ENCODE measurements at places on chromosomes 1 and 21.

- no peak for DNase-seq
These were observed 35.5 kb downstream of the SH3GLB1 start for GRCh38 chr1:86739648-86740509.

DNA sequence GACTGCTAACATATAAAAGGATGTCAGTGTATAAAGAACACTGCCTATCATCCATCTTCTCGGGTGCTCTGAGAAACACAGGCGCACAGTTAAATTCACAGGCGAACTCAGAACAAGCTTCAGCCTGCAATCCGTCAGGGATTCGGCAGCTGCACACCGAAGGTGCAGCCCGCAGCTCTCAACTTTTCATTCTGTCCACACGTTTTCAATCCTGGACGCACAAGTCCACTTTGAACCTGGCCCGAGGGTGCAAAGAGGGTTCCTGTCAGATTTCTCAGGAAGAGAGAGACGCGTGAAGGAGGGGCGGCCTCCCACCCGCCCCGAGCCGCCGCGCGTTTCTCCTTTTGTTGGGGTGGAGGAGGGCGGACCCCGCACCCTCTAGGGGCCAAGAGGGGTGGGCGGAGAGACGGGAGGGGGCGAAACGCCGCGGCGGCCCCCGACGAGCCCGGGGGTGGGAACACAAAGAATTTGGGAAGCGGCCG is 724 bp downstream of the DOCK7 start:
- DNase-seq, result no peak

DNA sequence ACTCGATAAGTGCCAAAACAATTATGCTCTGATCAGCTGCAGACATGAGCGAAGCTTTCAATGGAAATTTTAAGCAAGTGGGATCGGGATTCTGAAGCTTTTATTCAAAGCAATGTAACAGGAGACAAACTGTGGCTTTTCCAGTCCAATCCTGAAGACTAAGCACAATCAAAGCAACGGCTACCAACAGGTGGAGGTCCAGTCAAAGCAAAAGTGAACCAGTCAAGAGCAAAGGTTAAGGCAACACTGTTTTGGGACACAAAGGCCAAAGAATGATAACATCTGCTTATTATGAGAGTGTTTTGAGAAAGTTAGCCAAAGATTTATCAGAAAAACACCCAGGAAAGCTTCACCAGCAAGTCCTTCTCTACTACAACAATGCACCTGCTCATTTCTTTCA is 170.1 kb downstream of the SEC16B start:
- DNase-seq, result no peak

DNA sequence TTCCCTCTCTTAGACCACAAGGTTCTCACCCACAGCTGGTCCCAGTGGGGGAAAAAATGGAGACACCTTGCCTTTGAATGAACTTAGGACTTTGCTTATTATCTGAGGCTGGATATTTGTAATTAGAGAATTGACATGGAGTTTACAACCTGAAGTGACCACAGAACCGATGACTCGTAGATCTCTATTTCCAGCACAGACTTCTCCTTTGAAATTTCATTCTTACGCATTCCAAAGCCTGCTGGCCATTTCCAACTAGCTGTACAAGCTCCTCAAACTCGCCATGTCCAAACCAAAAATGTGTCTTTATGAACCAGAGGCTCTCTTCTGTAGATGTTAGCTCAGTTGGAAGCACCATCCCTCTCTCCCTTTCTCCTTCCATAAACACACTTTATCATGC is 12.0 kb downstream of the RAB7B start:
- no peak for DNase-seq

GRCh38 chr1:2127187-2128145 is 67.1 kb downstream of the FAAP20 start:
- no peak for DNase-seq

DNA sequence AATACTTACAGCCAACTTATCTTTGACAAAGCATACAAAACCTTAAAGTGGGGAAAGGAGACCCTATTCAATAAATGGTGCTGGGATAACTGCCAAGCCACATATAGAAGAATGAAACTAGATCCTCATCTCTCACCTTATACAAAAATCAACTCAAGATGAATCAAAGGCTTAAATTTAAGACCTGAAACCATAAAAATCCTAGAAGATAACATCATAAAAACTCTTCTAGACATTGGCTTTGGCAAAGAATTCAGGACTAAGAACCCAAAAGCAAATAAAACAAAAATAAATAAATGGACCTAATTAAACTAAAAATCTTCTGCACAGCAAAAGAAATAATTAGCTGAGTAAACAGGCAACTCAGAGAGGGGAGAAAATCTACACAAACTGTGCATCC is 335.6 kb upstream of the PBX1 start:
- DNase-seq, result no peak

DNA sequence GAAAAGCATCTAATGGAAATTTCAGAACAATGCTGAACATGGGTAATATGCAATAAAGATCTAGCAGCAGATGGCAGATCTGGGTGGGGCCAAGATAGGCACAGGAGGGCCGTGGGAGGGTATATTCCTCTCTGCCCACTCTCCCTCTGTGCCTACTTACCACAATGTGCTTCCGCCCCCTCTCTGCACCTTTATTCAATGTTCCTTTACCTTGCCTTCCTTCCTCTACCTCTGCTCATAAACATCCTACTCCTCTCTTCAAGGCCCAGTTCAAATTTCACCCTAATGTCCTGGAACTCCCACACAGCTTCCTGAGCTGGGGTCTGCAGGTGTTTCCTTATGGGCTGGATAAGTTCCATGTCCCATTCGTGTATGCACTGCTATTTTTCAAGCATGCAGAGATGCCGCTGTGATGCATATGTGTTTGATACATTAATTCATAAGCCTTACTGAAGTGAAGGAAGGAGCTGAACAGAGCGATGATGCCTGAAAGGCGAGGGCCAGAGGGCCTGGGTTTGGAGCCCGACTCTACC is 65.6 kb upstream of the EDEM3 start:
- no peak for DNase-seq

Measured in stimulated activated CD8-positive, alpha-beta memory T cell treated with anti-CD3 and anti-CD28 coated beads, Interleukin-4, amount 100 ng/mL, for 1 hour (primary cell).